ENCODE measurements at places on chromosomes 1 and 21.

GRCh38 chr1:19942088-19942487 lies 18.7 kb upstream of the PLA2G2E start:
- no peak for DNase-seq

- no peak for DNase-seq
These were observed 13.3 kb upstream of the SIPA1L2 start for GRCh38 chr1:232643251-232643650.

- no peak for DNase-seq
These were observed 60.6 kb downstream of the KCNAB2 start for GRCh38 chr1:6106321-6106731.

- no peak for DNase-seq
These were observed 36.5 kb downstream of the GPSM2 start for GRCh38 chr1:108913105-108913948.

DNA sequence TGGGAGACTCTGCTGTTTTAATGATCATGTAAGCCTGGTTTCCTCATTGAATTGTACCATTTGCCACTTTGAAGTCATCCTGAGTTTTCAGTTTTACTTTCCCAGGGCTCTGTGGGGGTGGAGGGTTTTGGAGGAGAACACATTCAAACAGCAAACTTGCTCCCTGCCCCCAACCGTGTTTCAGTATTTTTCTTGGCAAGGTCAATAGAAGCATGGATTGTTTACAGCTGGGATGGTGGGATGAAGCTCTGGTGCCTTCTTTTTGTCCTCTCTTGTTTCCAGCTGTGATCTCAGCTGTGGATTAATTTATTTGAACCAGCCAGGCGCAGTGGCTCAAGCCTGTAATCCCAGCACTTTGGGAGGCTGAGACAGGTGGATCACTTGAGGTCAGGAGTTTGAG lies 54.3 kb upstream of the SERBP1 start:
- no peak for DNase-seq

GRCh38 chr1:15723631-15724246 lies 12.3 kb upstream of the SLC25A34 start:
- no peak for DNase-seq

- no peak for DNase-seq
These were observed 12.6 kb downstream of the DFFB start for GRCh38 chr1:3869751-3870301.

- no peak for DNase-seq
These were observed 1881.7 kb downstream of the MRPL39 start for GRCh38 chr21:23725576-23725975.

DNA sequence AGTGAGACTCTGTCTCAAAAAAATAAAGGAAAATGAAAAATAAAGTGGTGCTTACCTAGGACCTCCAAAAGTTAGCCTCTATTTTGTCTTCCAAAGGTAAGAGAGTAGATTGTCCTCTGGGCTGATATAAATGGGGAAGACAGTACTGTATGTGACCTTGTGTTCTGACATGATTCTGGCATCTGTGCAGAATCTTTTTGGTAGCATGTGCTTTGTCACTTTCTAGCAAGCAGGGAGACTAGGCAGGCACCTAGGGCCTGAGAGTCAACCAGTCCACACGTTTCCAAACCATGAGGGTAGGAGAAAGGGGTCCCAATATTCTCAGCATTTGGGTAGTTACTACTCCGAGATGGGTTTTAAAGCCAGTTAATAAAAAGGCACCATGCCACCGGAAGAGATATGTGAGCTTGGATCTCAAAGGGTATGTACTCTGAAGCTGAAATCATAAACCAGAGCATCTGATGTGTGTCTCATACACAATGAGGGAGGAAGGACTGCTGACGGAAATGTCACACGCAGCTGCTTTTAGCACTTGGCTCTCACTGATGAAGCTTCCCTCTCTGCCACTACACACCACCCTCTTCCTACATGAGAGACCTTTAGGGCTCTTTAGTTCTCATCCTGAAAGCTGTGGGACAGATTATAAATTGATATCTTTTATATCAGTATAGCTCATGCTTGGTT lies 27.0 kb upstream of the SLC16A1 start:
- DNase-seq, result no peak

DNA sequence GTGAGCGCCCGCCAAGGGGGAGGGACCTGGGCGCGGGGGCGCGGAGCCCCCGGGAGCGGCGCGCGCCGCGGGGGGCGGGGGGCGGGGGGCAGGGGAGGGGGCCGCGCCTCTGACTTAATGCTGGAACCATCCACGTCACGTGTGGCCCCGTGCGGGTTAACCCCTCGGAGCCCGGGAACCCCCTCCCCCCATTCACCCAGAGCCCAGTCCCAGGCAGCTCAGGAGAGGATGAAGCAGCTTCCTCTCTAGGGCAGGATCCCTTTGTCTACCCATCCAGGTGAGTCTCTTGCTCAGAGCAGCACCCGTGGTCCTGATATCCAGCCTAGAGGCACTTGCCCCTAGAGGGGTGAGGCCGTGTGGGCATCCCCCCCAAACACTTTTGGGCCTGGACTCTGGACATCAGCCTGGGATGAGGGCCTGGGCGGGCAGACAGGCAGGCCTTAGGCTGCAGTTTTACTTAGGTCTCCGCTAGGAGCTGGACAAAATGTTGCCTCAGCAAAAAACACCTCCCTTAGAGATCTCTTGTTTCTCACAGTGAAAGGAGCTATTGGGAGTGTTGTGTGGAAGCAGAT lies at the start of gene ALX3:
ALX3 (minus strand) TSS at position 2 of the 572 bp plus-strand sequence. CDS start 60 bp downstream, outside the sequence.
- DNase-seq, result no peak

- DNase-seq, result no peak
These were observed 138.6 kb upstream of the EDN2 start for GRCh38 chr1:41622859-41623732.

DNA sequence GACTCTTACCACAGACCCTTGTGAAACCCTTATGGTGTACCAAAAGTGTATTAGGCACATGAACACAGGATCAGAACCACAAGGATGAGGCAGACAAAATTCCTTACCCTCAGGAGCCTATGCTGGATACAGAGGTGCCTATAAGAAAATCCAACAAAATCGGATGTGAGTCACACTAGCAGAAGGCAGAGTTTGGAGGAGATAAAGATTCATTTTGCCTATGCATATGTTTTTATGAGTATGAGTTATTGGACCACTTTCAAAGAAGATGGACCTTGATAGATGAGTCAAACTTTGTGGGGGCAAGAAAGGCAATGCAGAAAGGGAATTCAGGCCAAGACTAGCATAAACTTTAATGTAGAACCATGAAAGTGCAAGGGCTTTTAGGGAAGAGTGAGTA lies 17.0 kb downstream of the CAMK1G start:
- no peak for DNase-seq

- no peak for DNase-seq
These were observed 626.6 kb downstream of the KCNT2 start for GRCh38 chr1:195981448-195982139.

DNA sequence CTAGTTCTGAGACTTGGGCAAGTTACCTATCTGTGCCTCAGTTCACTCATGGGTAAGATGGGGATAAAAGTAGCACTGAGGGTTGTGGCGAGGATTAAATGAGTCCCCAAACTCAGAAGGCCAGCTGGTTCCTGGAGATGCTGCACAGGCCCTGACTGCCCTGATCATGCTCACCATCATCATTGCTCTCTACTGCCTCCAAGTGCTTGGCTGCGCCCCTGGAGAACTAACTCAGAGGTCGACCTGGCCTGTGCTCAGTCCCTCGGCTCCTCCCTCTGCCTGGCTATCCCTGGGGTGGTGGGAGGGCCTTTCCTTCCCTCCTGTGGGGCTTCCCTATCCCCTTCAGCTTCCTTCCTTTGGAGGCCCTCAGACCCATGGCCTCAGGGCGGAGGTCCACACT lies 5.6 kb downstream of the SLC5A9 start:
- no peak for DNase-seq

GRCh38 chr1:234598974-234599616 lies 10.9 kb downstream of the IRF2BP2 start:
- no peak for DNase-seq

GRCh38 chr1:155813672-155814071 lies 43.3 kb downstream of the GON4L start:
- no peak for DNase-seq

DNA sequence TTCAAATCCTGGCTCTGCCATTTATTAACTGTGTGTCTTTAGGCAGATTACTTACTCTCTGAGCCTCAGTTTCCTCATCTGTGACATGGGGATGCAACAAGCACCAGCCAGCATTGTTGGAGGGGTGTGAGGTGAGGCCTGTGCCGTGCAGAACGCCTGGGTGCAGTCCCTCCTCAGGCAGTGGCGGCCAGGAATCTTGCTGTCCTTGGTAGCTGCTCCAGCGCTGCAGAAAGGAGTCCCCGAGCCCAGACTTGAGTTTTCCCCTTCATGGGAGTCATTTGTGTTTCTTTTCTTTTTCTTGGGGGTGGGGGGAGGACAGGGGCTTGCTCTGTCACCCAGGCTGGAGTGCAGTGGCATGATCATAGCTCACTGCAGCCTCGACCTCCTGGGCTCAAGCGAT lies 46.6 kb downstream of the DISP3 start:
- DNase-seq, result no peak

GRCh38 chr21:31974454-31974985 lies 101.7 kb downstream of the HUNK start:
- DNase-seq, result no peak

- DNase-seq, result no peak
These were observed 575.1 kb upstream of the BEND5 start for GRCh38 chr1:49351768-49352167.

GRCh38 chr21:40568807-40569206 lies 278.2 kb downstream of the DSCAM start:
- DNase-seq, result no peak

GRCh38 chr1:63704443-63704842 lies 69.4 kb upstream of the ROR1 start:
- DNase-seq, result no peak

GRCh38 chr1:54805466-54805865 lies 4.3 kb upstream of the TTC22 start:
- DNase-seq, result no peak

DNA sequence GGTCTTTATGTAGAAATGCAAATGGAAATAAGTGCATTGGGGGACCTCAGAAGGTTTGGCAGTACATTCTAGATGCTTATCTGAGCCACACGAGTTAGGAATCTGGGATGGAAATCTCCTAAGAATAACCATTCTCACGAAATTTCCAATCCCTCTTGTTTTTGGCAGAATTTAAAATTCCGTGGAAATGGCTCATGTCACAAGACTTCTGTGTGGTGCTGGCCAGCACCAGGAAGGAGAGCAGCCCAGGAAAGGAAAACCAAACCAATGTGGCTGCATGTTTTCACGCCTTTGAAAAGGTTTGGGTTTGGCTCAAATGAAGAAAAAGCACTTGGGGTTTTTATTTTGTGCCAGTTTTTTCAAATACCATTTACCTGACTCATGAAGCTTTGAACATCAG lies 80.1 kb upstream of the KCNK2 start:
- no peak for DNase-seq

GRCh38 chr1:221415651-221416050 lies 326.2 kb downstream of the DUSP10 start:
- DNase-seq, result no peak

- DNase-seq, result no peak
These were observed 20.9 kb downstream of the BATF3 start for GRCh38 chr1:212678456-212679410.

GRCh38 chr1:197466813-197467212 lies 198.8 kb downstream of the CRB1 start:
- no peak for DNase-seq

GRCh38 chr1:15951341-15952153 lies 24.4 kb downstream of the ZBTB17 start:
- no peak for DNase-seq

GRCh38 chr1:164796916-164797315 lies 237.9 kb downstream of the PBX1 start:
- no peak for DNase-seq

- DNase-seq, result no peak
These were observed 312.7 kb downstream of the PTPRU start for GRCh38 chr1:29549001-29549400.

DNA sequence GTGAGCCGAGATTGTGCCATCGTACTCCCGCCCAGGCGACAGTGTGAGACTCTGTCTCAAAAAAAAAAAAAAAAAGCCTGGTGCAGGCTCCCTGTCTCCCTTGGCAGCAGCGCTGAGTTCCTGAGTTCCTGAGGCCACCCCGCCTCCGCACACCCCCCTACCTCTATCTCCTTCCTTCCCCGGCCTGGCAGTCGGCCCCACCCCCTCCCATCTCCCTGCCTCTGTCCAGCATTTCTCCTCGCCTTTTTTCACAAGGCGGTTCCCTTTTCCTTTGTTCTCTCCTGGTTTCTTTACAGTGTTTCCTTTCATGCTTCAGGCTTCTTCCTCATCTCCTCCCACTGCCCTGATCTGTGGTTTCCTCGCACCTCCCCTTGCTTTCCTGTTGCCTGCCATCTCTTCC lies 2.7 kb downstream of the RORC start:
- no peak for DNase-seq

- no peak for DNase-seq
These were observed 2.3 kb downstream of the MX1 start for GRCh38 chr21:41428311-41428710.

GRCh38 chr1:167761400-167761799 lies 39.6 kb downstream of the MPZL1 start:
- DNase-seq, result no peak

DNA sequence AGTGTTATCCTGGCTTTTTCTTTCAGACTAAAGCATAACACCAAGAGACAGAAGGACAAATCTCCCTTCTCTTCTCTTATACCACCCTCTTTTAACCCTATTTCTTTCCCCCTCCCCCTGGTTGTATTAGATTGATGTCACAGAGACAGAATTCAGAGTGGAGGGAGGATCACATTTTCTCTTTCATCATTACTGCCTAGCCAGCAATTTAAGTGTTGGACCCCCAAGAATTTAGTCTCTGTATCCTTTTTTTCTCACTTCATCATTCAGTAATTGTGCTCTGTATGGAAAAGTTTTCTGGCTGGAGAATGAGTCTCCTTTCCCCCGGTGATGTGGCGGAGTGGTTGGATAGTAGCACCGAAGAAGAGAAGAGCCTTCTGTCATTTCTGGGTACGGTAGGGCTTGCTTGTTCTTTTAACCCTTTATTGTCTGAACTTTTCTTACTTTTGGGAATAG lies 124.8 kb downstream of the CLEC20A start:
- DNase-seq, result no peak

- DNase-seq, result no peak
These were observed 38.3 kb downstream of the USP25 start for GRCh38 chr21:15768045-15768601.

GRCh38 chr1:112673592-112674439 lies 643 bp upstream of the MOV10 start:
- DNase-seq, result no peak

- DNase-seq, result no peak
These were observed 969 bp downstream of the CYP4A11 start for GRCh38 chr1:46940307-46940706.

GRCh38 chr1:88729297-88729696 lies 45.2 kb downstream of the PKN2 start:
- DNase-seq, result no peak

DNA sequence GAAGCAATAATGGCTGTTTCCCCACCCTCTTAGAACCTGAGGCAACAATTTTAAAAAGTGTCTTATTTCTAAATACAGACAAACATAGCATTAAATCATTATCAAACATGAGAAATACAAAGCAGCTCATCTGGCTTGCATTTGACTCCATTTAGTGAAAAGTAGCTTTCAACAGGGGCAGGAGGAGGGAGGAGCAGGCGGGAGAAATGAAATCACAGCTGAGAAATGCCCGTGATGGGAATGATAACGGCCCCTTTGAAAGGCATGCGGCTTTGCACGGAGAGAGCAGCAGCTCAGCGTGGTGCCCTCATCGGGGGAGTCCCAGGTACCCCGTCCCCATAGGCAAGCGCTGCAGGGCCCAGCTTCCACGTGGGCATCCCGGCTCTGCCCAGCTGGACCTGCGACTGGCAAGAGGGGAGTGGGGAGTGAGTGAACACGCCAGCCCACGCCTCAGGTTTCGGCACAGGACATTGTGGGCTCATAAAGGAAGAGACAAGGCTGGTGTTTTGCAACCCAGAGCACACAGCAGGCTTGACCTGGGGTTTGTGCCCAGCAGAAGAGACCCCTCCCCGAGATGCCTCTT lies 134.6 kb downstream of the NPHP4 start:
- DNase-seq, result no peak

Measured in 8988T (cell line).